ENCODE measurements at places on chromosomes 6 and 20. TPM values are rescaled to one million over a fixed set of nuclear protein-coding genes. Genes with fewer than 3 reads are reported as not detected.

DNA sequence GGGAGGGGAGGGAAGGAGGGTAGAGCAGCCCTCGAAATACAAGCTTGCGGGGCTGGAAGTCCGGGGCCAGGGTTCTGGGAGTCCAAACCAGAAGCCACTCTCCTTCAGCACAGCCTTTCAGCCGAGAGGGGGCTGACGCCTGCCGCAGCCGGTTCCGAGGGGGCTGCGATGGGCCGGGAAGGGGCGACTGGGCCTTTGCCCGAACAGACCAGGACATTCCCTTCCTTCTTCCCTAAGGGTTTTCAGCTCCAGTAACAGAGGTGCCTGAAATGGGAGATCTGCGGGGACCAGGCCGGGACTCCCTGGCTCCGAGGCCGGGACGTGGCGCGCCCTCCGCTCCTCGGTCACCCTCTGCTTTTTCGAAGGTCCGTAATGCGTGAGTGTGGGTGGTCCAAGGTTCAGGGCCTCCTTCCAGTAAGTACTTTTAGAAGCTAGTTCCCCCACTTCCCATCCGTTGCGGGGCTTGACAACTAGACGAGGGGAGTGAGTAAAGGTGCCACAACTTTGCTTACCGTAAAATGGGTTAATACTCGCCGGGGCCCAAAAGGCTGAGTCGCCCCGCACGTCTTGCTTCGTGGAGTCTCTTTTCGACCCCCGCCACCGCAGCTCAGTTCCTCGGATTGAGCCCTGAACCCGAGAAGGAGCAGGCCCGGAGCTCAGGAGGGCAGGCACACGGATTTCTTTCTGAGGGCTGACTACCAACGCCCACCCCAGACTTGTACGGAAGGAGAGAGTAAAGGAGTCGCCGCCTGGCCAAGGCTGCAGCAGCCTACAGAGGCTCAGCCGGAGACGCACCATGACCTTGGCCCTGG, 2.9 kb upstream of the OLIG3 start:
- H3K27ac ChIP-seq: peak overlapping the region; percentile 61
- peak overlapping the region; percentile 69 for H3K4me3 ChIP-seq
- H3K27me3 ChIP-seq: peaks cover 81% of the 10 kb centered on the region
- peaks cover 7% of the 10 kb centered on the region for H3K36me3 ChIP-seq
- H3K4me1 ChIP-seq: peaks cover 20% of the 10 kb centered on the region
- no peak for DNase-seq

Gene RIMS1
- not detected for total RNA-seq

GRCh38 chr6:148235446-148235845, 107.2 kb upstream of the SASH1 start:
- no peak overlapping the region for H3K27ac ChIP-seq
- no peaks in the 10 kb centered on the region for H3K36me3 ChIP-seq
- H3K27me3 ChIP-seq: peaks cover 13% of the 10 kb centered on the region
- no peaks in the 10 kb centered on the region for H3K4me1 ChIP-seq
- no peak for DNase-seq
- H3K4me3 ChIP-seq: no peak overlapping the region

DNA sequence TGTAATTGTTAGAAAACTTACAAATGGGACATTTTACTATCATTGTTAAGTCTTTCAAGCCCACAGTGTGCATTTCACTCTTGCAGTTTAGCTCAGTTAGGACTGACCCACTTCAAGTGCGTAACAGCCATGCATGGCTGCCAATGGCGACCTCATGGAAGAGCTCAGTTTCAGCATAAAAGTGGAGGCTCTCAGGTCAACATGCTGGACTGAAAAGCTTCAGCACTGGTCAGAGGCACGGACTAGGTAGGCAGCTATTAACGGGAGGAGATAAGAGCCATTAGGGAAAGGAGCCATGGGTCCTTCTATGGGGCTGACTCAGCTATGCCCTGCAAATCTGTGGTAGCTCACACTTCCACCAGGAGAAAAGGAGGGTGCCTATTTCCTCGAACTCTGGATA, 101.8 kb downstream of the TTLL2 start:
- peaks cover 4% of the 10 kb centered on the region for H3K27me3 ChIP-seq
- H3K4me3 ChIP-seq: no peak overlapping the region
- no peak overlapping the region for H3K27ac ChIP-seq
- no peaks in the 10 kb centered on the region for H3K4me1 ChIP-seq
- no peak for DNase-seq
- H3K36me3 ChIP-seq: no peaks in the 10 kb centered on the region

- peak overlapping the region; percentile 92 for H3K27ac ChIP-seq
- no peaks in the 10 kb centered on the region for H3K27me3 ChIP-seq
- peaks cover 66% of the 10 kb centered on the region for H3K4me1 ChIP-seq
- DNase-seq: no peak
Observed at GRCh38 chr20:46401478-46401860, 4.9 kb downstream of the ELMO2 start.

GRCh38 chr6:16020259-16020658, 108.6 kb upstream of the MYLIP start:
- H3K4me1 ChIP-seq: no peaks in the 10 kb centered on the region
- no peaks in the 10 kb centered on the region for H3K27me3 ChIP-seq
- H3K36me3 ChIP-seq: no peaks in the 10 kb centered on the region
- no peak overlapping the region for H3K27ac ChIP-seq
- DNase-seq: no peak
- no peak overlapping the region for H3K4me3 ChIP-seq

- H3K4me3 ChIP-seq: no peak overlapping the region
- H3K27ac ChIP-seq: no peak overlapping the region
- DNase-seq: no peak
- peaks cover 12% of the 10 kb centered on the region for H3K36me3 ChIP-seq
- peaks cover 2% of the 10 kb centered on the region for H3K4me1 ChIP-seq
- H3K27me3 ChIP-seq: no peaks in the 10 kb centered on the region
Observed at GRCh38 chr6:118980063-118980462, 45.1 kb upstream of the MCM9 start.

Gene IL17A
- total RNA-seq: not detected

DNA sequence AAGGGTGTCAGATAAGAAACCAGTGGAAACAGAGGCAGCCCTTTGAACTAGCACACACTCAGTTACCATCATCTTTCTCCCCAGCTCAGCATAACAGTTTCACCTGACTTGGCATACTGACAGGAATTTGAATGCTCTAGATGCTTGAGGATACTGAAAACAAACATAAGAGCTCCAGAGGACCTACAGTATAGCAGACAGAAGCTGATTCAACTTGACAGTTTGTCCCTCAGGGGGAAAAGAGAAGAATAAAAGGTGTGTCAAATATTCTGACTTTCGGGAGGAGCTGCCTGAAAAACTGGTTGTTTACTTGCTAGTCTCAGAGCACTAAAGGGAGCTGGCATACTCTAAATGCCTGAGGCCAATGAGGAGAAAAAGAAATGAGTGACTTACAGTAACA, 35.1 kb downstream of the EYS start:
- H3K27me3 ChIP-seq: no peaks in the 10 kb centered on the region
- H3K27ac ChIP-seq: no peak overlapping the region
- H3K4me1 ChIP-seq: no peaks in the 10 kb centered on the region
- H3K36me3 ChIP-seq: no peaks in the 10 kb centered on the region

Gene BFSP1
- 0.76 TPM for total RNA-seq

DNA sequence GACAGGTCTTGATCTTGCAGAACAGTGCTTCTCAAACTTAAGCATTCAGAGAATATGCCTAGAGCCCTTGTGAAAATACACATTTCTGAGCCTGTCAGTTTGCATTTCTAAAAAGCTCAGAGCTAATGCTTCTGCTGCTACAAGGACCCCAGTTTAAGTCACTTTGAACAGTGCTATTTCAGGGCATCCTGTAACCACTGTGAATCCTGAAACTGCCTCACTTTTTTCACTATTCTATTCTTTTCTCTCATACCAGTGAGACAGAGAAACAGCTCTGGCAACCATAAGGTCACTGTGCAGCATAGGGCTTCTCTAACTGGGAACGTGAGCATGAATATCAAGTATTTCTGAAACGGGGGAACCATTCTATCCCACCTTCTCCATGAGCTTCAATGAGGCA, 51.2 kb downstream of the LGSN start:
- no peak for DNase-seq
- H3K27me3 ChIP-seq: no peaks in the 10 kb centered on the region
- H3K4me3 ChIP-seq: no peak overlapping the region
- no peaks in the 10 kb centered on the region for H3K4me1 ChIP-seq

Gene NEURL2
- 1.9 TPM for total RNA-seq

DNA sequence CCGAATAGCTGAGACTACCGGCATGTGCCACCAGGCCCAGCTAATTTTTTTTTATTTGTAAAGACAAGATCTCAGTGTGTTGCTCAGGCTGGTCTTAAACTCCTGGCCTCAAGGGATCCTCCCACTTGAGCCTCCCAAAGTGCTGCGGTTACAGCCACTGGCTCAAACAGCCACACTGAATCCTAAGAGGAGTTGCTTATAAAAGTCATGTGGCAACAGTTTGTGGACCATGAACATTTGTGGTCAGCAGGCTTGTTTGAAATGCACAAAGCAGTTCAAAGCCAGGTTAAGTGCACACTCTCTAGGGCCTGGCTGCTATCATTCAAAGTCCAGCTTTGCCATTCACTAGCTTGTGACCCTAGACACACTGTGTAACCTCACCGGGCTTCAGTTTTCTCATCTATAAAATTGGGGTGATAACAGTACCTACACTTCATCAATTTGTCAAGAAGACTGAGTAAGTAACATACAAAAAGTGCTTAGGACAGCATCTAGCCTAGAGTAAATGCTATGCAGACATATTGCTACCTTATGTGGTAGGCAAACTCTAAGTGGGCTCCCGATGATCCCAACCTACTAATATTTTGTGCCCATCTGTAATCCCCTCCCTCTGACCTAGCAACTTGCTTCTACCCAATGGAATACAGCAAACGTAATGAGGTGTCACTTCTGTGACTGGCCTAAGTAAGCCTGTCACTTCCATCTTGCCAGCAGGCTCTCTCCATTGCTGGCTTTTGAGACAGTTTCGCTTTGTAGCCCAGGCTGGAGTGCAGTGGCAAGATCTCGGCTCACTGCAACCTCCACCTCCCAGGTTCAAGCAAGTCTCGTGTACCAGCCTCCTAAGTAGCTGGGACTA, 122.9 kb downstream of the ZMYND8 start:
- peaks cover 35% of the 10 kb centered on the region for H3K36me3 ChIP-seq
- no peak overlapping the region for H3K27ac ChIP-seq
- no peak for DNase-seq
- H3K4me3 ChIP-seq: no peak overlapping the region
- H3K4me1 ChIP-seq: no peaks in the 10 kb centered on the region
- no peaks in the 10 kb centered on the region for H3K27me3 ChIP-seq

GRCh38 chr6:109461733-109462526, 6.4 kb upstream of the MICAL1 start:
- no peaks in the 10 kb centered on the region for H3K27me3 ChIP-seq
- H3K4me3 ChIP-seq: no peak overlapping the region
- peaks cover 51% of the 10 kb centered on the region for H3K36me3 ChIP-seq
- no peak for DNase-seq
- H3K27ac ChIP-seq: no peak overlapping the region

Gene RBBP8NL
- total RNA-seq: not detected

- H3K27me3 ChIP-seq: peaks cover 6% of the 10 kb centered on the region
- H3K36me3 ChIP-seq: no peaks in the 10 kb centered on the region
- no peak overlapping the region for H3K4me3 ChIP-seq
- no peak for DNase-seq
Observed at GRCh38 chr6:157751547-157752200, 71.4 kb upstream of the SNX9 start.

DNA sequence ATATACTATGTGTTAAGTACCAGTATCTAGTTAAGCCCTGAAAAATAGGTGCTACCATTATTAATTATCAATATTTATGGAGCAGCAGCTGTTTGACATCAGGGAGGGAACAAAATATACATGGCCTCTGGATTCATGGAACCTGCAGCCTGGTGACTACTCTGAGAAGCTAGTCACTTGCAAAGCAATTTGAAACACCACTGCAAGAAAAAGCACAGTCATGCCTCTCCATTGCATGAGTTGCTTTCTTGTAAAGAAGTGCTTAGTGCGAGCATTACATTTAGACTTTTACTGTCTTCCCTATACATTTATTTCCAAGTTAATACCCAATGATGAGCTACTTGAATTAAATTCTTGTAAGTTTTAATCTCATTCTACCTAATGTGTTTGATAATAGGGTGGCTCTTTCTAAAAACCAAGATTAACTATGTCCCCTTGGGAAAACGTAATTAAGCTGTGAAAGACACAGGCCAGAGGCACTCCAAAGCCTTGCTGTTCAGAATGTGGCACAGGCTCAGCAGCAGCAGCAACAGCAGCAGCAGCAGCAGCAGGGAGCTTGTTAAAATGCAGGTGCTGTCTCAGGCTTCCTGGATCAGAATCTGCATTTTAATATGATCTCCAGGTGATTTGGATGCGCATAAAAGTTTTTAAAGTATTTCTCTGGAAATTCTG, 83.6 kb downstream of the PFDN4 start:
- H3K36me3 ChIP-seq: peaks cover 1% of the 10 kb centered on the region
- no peaks in the 10 kb centered on the region for H3K27me3 ChIP-seq
- peaks cover 18% of the 10 kb centered on the region for H3K4me1 ChIP-seq
- H3K27ac ChIP-seq: no peak overlapping the region
- no peak for DNase-seq

GRCh38 chr6:165939047-165939446, 228.6 kb downstream of the TBXT start:
- H3K36me3 ChIP-seq: no peaks in the 10 kb centered on the region
- H3K4me3 ChIP-seq: no peak overlapping the region
- no peaks in the 10 kb centered on the region for H3K27me3 ChIP-seq
- DNase-seq: no peak
- no peak overlapping the region for H3K27ac ChIP-seq

GRCh38 chr6:73636048-73636447, 17.7 kb downstream of the SLC17A5 start:
- DNase-seq: no peak
- no peaks in the 10 kb centered on the region for H3K27me3 ChIP-seq
- H3K27ac ChIP-seq: no peak overlapping the region
- H3K36me3 ChIP-seq: peaks cover 20% of the 10 kb centered on the region
- H3K4me1 ChIP-seq: no peaks in the 10 kb centered on the region

Gene LBP
- not detected for total RNA-seq

DNA sequence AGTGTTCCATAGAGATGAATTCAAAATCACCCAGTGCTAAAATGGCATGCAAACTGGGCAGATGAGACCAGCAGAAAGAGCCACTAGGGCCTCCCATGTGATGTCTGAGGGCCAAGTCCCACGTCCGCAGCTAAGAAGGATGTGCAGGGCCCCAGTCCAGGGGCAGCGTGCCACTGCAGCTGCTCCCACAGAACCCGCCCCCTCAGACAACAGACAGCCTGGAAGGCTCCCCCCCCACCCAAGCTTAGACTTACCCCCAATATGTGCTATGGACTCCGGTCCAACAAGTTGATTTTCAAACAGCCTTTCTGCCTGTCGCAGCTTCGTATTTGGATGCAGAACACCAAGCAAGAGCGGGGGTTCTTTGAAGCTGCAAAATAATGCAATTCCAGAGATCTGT, 14.0 kb downstream of the APMAP start:
- H3K36me3 ChIP-seq: peaks cover 86% of the 10 kb centered on the region
- no peaks in the 10 kb centered on the region for H3K27me3 ChIP-seq
- no peak overlapping the region for H3K27ac ChIP-seq
- no peak for DNase-seq
- H3K4me1 ChIP-seq: peaks cover 43% of the 10 kb centered on the region

Gene CD24
- total RNA-seq: 0.65 TPM

DNA sequence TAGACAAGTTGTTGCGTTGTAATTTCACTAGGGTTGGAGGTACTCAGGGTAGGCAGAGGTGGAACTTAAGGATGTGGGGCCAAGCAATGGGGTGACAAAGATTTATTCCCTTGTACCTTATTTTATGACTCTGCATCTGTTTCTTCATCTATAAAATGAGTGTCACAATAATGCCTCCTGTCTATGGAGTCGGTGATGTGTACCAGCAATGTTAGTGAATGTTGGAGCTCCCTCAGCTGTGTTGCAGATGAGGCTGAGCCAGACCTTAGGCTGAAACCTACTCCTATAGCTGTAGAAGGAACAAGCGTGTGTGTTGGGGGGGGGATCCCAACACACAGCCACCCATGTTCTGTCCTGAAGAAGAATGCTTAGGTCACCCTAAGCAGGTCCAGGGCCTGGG, 4.5 kb downstream of the UBE2C start:
- H3K27ac ChIP-seq: no peak overlapping the region
- DNase-seq: no peak
- no peak overlapping the region for H3K4me3 ChIP-seq
- peaks cover 23% of the 10 kb centered on the region for H3K4me1 ChIP-seq
- H3K36me3 ChIP-seq: peaks cover 26% of the 10 kb centered on the region
